ACHN (cell line): ENCODE measurements at places on chromosomes 3 and 15.

- peak; percentile 90 for DNase-seq
Measured at GRCh38 chr15:57551715-57552677, 39.7 kb upstream of the MYZAP start.

GRCh38 chr15:49801796-49802195 is 180.9 kb downstream of the DTWD1 start:
- DNase-seq, result no peak

GRCh38 chr15:40739047-40739446 is 16.0 kb downstream of the RMDN3 start:
- no peak for DNase-seq

DNA sequence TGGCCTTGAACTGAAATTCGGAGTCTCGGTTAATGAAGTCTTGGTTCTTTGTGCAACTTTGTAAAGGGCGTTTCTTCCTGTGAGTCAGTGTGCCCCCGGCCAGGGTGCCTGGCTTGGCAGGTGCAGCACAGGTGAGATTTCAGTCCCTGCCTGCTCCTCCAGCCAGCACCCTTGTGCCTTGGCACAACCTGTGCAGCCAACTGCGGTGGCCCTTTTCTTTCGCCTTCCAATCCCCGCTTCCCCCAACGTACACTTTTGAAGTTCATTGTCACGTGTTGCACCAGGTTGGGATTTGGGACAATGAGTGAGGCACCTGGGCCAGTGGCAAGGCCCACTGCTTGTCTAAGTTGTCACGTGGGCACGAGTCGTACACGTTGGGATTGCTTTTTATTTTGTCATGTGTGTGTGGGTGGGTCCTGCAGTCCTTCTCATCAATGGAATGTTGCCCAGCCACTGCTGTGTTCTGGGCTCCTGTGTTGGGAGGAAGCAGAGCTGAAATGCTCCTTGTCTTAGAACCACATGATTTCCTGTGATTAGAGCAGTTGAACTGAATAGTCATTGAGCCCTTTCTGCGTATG is 242.9 kb upstream of the BHLHE40 start:
- DNase-seq, result no peak

GRCh38 chr3:54206874-54207273 is 84.5 kb downstream of the CACNA2D3 start:
- DNase-seq, result peak; percentile 5

DNA sequence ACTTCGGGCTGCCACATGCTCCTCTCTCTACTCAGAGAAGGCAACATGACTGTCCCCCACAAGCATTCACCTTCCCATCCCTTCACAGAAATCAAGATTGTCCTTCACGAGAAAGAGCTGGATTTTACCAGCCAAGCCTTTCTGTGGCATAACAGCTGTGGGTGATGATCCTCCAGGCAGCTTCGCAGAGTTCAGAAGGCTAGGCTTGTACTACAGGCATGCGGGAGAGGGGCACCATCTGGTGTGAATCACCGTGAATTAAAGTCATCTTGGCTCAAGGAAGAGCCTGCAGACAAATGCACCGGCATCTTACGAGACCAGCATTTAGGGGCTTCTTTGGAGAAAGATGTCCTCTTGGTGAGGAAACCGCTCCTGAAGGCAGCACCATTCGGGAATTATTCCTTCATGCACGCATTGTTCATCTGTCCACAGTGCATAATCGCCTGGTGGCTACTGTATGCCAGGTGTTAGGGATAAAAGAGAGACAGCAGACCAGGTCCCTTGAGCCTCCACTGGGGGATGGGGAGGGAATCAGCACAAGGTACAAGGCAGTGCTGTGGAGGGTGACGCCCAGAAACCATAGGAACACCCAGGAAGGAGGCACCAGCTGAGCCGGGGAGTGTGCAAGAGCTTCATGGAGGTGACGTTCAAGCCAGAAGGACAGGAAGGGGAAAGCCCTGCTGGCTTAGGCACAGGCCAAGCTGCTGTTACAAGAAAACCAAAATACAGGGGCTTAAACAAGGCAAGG is 108.6 kb downstream of the TMEM266 start:
- no peak for DNase-seq

DNA sequence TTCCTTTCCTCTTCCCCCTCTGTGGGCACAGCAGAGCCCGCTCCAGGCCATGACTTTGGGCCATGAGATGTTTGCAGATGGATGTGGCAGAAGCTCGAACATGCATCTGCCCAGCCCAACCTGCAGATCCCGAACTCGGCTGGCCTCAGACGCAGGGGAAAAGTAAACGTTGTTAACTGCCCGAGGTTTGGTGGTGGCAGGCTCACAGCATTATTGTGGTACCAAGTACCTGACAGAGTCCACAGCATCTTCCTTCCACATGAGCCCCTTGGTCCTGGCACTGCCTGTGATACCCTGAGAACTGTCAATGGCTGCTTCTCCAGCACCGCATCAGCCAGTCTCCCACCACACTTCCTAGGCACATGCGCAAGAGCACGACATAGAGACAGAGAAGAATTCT is 424.3 kb downstream of the OCA2 start:
- DNase-seq, result no peak

DNA sequence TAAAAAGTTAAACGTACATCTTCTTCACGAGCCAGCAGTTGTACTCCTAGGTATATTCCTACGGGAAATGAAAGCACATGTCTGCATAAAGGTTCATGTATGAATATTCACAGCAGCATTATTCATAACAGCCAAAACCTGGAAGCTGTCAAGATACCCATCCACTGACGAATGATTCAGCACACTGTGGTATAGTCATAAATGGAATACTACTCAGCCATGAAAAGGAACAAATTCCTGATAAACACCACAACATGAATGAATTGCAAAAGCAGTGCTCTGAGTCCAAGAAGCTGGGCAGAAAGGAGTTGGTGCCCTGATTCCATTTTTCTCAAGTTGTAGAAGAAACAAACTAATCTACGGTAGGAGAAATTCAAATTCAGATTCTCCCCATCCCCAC is 3.9 kb downstream of the TMEM43 start:
- DNase-seq, result no peak
